ENCODE measurements at places on chromosomes 16 and 17.

DNA sequence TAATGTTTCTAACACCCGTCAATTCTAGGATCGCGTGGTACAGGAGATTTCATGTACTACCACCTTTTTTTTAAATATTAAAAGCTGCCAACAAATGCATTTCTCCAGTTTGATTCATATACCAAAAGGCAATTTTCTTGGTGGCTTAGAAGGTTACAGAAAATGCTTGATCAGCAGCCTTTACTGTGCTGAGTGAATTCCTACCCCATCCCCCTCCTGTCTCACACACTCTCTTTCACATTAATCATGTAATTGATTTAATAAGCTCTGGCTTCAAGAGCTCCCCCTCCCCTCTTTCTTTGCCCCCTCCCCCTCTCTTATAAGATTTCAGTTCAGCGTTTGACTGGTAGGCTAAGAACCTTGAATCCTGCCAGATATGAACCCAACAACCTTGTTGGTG, 110.5 kb downstream of the RBFOX1 start:
- DNase-seq = no peak

- no peak for DNase-seq
Measured at GRCh38 chr17:19258371-19258770, 21.2 kb downstream of the EPN2 start.

- DNase-seq = peak; percentile 28
Measured at GRCh38 chr17:80885947-80886582, 105.6 kb upstream of the CHMP6 start.

- no peak for DNase-seq
Measured at GRCh38 chr16:69345923-69346322, 5.7 kb downstream of the TMED6 start.
